ENCODE measurements at places on chromosomes 4 and X.

GRCh38 chrX:118536204-118536603 lies 40.6 kb downstream of the DOCK11 start:
- DNase-seq: no peak

DNA sequence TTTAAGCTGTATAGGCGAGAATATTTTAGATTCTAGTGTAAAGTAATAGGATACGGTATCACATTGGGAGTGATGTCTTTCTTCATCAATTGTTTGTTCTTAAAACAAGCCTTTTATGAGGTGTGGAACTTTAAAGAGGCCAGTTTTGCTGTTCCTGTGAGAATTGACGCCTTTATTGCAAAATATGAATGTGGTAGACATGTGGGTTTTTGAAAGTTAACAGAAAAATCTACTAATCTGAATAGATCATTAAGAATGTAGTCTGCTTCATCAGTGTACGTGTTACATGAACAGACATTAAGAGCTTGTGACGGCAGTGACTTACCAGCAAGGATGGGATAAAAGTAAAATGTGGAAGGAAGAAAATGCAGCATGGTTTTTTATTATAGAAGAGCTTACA lies 63.8 kb downstream of the STOX2 start:
- DNase-seq: no peak

- DNase-seq: peak; percentile 40
Measured at GRCh38 chrX:109393859-109394258, 88.0 kb downstream of the GUCY2F start.

GRCh38 chr4:8351931-8352367 lies 82.4 kb downstream of the HTRA3 start:
- DNase-seq: no peak

- DNase-seq: no peak
Measured at GRCh38 chrX:109940411-109940810, 62.5 kb upstream of the TMEM164 start.

GRCh38 chr4:771464-771863 lies 54.5 kb downstream of the CPLX1 start:
- no peak for DNase-seq

Measured in OCI-M1 (cell line).